Lower lobe of right lung (tissue), 2 donors: ENCODE measurements at places on chromosomes 16 and 17. TPM values are rescaled to one million over a fixed set of nuclear protein-coding genes. Genes with fewer than 3 reads are reported as not detected.

DNA sequence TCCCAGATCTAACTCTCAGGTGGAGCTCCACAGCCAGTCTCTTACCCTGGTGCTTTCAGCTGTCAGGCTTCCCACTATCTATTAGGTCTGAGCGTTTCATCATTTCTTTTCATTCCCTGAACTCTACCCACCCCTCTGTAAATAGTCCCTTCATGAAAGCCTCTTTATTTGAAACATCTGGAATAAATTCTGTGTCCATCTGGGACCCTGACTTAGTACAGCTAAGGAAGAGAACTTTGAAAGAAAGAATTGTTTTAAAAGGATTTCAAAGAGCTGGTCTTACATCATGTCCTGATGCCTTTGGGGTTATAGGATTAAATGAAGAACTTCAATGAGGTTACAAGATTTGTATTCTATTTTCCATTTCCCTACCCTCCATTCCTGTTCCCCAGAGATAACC, 388.5 kb upstream of the CA10 start:
- no peak for DNase-seq

GRCh38 chr17:75524970-75525805, at the start of gene LLGL2:
LLGL2 (plus strand) TSS chr17:75525697; CDS start chr17:75543427, 17,730 bp downstream.
- peak; percentile 92 for DNase-seq

DNA sequence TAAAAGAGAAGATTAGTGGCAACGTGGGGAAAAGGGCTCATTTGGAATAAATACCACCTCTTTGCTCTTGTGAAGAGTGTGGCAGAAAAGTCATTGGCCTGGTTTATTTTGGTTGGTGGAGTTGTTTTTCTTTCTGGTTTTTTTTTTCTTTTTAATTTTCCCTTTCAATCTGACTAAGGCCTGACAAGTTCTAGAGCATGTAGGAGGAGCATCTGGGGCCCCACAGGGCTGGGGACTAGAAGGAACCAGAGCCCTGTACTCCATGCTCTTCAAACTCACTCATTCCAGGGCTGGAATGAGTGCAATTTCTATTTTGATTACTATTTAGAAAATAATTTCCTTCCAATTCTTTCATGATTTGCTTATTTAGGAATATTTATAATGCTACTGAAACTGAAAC, 13.3 kb downstream of the IRX5 start:
- DNase-seq: no peak

DNA sequence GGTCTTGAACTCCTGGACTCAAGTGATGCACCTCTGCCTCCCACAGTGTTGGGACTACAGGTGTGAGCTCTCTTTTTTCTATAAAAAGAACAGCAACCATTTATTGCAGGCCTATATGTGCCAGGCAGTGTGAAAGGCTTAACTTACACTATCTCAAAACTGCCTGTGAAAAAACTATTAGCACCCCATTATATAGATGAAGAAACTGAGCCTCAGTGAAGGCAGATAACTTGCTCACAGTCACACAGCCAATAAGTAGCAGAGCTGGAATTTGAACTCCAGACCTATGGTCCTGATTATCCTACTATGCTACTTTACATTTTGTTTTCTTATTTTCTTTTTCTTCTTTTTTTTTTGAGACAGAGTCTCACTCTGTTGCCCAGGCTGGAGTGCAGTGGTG, 15.1 kb downstream of the NDE1 start:
- DNase-seq: no peak

Gene EME1
- 1.8 TPM for total RNA-seq

GRCh38 chr17:44066204-44066930, at the start of gene LSM12:
LSM12 (minus strand) TSS chr17:44066671; CDS start chr17:44066587, 84 bp downstream.
- peak; percentile 92 for DNase-seq
